CD4-positive, alpha-beta T cell treated with Interleukin-17A for 4 hours (primary cell): ENCODE measurements at places on chromosomes 3 and 15.
A peak's percentile ranks its signal among the peaks of the same experiment; 100 is the strongest.

GRCh38 chr3:129348734-129349133 is 70.1 kb downstream of the HMCES start:
- DNase-seq: no peak

DNA sequence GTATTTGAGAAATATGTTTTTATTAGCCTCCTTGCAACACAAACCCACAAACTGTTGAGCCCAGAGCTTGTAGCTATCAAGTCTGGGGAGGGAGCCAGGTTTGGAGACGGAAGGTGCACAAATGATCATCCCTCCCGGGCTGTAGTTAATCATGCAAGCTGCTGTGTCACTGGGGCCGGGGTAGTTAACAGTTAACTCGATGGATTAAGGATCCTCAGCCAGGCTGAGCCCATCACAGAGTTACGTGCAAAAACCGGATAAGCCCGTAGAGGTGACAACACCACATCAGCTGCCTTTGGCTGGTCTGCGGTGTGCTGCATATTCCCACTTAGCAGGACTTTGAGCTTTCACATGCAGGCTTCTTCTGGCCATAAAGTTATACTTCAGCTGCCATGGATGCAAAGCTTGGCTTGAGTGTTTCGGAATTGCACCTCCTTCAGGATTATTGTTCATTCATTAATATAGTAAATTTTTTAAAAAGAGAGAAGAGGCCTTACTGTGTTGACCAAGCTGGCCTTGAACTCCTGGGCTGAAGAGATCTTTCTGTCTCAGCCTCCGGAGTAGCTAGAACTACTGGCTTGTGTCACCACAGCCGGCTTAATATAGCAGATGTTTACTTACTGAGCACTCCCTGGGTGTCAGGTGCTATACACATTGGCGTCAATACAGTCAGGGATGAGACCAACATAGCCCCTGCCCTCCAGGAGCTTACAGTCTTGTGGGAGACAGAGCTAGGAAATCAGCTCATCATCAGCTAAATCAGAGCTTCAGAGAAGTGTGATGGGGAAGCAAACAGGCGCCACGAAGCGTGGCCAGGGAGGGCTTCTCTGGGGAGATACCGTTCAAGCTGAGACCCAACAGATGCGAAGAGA is 226.8 kb upstream of the BHLHE40 start:
- DNase-seq: no peak

- no peak for DNase-seq
Observed at GRCh38 chr3:50734985-50735384, 60.3 kb downstream of the DOCK3 start.

DNA sequence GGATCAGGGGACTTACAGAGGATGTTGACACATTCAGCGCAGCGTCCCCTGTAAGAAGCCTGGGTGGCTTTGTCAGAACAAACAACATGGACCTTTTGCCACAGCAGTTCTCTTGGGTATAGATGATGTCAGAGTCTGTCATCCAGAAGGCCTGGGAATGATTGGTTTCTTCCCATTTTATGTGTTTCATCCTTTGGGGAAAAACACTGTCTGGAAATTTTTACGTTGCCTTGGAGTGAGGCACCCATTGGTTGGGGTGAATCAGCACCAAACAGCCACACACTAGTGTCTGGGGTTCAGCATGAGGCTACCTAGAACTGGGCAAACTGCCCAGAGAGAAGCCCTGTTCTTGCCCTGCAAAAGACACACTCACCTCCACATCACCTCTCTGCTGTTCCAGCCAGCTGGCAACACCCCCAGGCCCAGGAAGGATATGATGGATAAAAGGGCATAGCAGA is 123.0 kb downstream of the FAM43A start:
- no peak for DNase-seq

GRCh38 chr3:191373327-191373726 is 43.0 kb upstream of the UTS2B start:
- DNase-seq: no peak

GRCh38 chr3:171333784-171334464 is 126.3 kb downstream of the TNIK start:
- DNase-seq: no peak

- DNase-seq: peak; percentile 61
Observed at GRCh38 chr15:98599909-98600691, 48.2 kb upstream of the IGF1R start.

DNA sequence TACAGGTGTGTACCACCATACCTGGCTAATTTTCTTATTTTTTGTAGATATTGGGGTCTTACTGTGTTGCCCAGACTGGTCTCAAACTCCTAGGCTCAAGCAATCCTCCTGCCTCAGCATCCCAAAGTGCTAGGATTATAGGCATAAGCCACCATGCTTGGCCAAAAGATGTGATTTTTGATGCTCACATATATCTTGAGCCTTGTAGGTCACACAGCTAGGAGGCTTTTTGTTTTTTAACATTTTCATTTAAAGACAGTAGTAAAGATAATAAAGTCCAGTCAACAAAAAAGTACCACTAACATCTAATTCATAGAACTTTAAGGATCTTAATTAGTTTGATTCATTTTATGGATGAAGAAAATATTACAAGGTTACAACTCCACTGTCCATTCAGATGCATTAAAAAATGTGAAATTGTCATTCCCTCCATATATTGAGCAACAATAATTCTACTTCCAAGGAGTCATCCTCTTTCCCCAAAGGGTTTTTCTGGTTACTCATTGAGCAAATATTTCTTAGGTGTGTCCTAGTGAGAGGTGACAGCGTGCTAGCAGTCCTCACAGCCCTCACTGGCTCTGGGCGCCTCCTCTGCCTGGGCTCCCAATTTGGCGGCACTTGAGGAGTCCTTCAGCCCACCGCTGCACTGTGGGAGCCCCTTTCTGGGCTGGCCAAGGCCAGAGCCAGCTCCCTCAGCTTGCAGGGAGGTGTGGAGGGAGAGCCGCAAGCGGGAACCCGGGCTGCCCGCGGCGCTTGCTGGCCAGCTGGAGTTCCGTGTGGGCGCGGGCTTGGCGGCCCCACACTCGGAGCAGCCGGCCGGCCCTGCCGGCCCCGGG is 8.3 kb upstream of the TASOR start:
- DNase-seq: no peak

DNA sequence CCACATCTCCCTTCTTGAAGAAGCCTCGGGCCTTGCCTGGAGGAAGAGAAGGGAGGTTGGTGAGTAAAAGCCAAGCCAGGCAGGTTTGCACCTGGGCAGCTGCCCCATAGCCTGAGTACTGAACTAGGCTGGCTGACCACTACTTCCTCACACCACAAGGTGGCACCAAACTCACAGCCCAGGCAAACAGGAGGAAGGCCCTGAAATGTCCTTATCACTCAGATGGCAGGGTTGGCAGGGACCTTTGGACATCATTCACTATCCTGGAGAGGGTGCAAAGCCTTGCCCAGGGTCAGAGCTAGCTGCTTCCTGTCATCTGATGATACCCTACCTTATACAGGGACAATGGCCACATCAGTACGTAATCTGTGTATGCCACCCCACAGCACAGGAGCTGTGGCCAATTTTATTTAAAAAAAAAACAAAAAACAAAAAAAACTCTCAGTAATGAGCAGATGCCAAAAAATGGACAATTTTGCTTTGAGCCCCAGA is 2.2 kb upstream of the GRAMD2A start:
- peak; percentile 81 for DNase-seq

- DNase-seq: no peak
Observed at GRCh38 chr3:158916111-158916510, 114.3 kb downstream of the MFSD1 start.

GRCh38 chr15:82942691-82943090 is 9.8 kb downstream of the HOMER2 start:
- DNase-seq: no peak
